Stimulated activated CD4-positive, alpha-beta T cell treated with anti-CD3 and anti-CD28 coated beads, Interleukin-1b, Interleukin-23, amount 100 ng/mL, for 48 hours (primary cell): ENCODE measurements at places on chromosomes 5 and 9.

GRCh38 chr9:129580211-129580915, 40.5 kb downstream of the C9orf50 start:
- no peak for DNase-seq

GRCh38 chr5:61450493-61451279, 118.6 kb downstream of the ZSWIM6 start:
- no peak for DNase-seq

DNA sequence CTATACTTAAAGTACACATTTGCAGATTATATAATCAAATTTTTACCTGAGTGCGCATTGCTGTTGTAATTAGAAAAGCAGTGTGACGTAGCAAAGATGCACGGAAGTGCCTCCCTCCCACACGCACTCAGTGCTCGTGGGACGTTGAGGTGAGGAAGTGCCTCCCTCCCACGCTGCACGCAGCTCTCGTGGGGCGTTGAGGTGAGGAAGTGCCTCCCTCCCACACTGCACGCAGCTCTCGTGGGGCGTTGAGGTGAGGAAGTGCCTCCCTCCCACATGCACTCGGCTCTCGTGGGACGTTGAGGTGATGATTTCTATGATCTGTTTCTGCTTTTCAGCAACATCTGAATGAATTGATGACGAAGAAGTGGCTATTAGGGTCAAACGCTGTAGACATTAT, 21.0 kb downstream of the EXOC3 start:
- DNase-seq = peak; percentile 71

GRCh38 chr5:43602461-43603343, at the start of gene NNT:
Gene NNT, plus strand, starts transcription at chr5:43603180. Its CDS starts 6,016 bp downstream, at chr5:43609196.
- DNase-seq = peak; percentile 77

GRCh38 chr9:38371495-38371894, 21.0 kb upstream of the ALDH1B1 start:
- DNase-seq = no peak

DNA sequence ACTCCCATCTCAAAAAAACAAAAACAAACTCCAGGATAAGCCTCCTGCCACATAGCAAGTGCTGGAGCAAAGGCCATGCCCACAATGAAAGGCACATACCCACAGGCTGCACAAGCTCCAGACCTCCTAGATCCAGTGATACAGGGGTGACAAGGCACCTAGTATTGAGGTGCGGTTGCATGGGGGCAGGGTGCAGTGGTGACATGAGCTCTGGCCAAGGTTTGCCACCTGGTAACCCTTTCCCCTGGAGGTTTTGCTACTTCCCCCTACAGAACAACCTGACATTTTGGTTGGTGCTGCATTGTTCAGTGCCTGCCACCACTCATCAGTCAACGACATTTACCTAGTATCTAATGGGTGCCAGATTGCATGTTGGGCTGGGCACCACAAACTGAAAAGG, 14.5 kb downstream of the CDKN2AIPNL start:
- DNase-seq = no peak

DNA sequence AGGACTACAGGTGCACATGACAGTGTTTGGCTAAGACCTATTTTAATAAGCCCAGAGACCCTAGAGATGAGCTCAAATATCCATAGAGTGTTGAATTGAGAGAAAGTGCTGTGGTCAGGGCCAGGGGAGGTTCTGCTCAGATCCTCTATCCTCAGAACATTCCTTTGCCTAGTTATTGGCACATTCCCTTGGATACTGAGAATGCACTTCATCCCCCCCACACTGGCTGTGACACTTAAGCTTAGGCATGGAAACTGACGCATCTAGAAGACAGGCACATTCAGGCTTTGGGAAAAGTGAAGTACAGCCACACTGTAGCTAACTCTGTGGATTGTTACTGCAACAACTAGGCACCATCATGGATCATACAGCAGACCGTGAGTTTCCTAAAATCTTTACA, 27.1 kb upstream of the RASGRF2 start:
- no peak for DNase-seq

DNA sequence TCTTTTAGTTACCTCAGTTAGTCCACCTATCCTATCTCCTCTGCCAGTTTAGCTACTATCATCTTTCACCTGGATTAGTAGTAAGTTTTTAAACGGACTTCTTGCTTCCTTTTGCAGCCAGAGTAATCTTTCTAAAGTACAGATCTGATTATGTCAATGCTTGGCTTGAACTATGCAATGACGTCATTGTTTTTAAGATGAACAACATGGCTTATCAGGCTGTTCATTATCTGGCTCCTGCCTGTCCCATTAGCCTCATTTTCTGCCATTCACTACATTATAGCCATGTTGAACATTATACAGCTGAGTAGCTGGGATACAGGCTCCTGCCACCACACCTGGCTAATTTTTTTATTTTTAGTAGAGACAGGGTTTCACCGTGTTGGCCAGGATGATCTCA, 98.7 kb downstream of the RANBP17 start:
- DNase-seq = no peak

DNA sequence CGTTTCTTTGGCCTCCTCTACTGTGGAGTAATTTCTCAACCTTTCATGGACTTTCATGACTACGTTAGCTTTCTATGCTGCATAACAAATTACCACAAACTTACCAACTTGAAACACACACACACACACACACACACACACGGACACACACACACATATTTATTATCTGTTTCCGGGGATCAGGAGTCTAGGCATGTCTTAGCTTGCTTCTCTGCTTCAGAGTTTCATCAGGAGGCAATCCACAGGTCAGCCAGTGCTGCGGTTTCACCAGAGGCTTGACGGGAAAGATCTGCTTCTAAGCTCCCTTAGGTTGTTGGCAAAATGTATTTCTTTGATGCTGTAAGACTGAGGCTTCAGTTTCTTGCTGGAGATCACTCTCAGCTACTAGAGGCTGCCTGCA, 59.0 kb upstream of the C9orf72 start:
- no peak for DNase-seq

GRCh38 chr9:24127519-24127918, 301.5 kb upstream of the ELAVL2 start:
- no peak for DNase-seq

GRCh38 chr5:98514215-98514614, 259.2 kb upstream of the RGMB start:
- DNase-seq = no peak

GRCh38 chr5:79697222-79698170, 7.9 kb downstream of the CMYA5 start:
- DNase-seq = no peak

DNA sequence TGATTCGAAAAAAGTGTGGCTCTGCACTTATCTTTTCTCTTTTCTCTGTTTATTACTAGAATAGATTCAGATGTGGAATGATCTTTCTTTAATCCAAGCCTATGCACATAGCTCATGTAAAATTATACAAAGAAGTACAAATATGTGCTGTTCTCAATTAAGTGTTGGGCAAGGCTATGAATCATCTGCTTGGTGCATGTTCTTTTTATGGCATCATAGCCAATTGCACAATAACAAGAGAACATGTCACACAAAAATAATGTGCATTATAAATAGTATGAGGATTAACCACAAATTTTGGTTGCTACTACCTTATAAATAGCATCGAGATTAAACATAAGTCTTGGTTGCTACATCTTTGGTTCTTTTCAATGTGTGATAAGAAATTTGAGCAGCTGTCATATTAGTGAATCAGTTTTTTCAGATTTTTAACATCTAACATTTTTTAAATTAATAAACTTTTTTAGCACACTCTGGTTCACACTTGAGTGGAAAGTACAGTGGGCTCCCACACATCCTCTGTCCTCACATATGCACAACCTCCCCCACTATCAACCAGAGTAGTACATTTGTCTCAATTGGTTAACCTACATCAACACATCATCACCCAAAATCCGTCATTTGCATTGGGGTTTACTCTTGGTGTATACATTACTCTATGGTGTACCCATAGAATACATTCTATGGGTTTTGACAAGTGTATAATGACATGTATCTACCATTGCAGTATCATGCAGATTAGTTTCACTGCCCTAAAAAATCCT, 6.8 kb upstream of the RECK start:
- DNase-seq = no peak

DNA sequence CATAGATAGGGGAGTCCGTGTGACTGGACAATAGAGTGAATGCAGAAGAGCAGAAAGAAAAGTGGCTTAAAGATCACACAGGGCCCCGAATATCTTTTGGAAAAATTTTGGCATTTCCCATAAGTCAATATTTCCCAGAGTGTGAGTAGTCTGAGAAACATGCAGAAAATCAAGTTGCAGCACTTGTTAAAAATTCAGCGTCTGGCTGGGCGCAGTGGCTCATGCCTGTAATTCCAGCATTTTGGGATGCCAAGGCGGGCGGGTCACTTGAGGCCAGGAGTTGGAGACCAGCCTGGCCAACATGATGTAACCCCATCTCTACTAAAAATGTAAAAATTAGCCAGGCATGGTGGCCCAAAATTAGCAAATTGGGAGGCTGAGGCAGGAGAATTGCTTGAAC, 227.0 kb downstream of the DRD1 start:
- DNase-seq = no peak

GRCh38 chr5:119302916-119303897, 52.6 kb upstream of the TNFAIP8 start:
- no peak for DNase-seq

DNA sequence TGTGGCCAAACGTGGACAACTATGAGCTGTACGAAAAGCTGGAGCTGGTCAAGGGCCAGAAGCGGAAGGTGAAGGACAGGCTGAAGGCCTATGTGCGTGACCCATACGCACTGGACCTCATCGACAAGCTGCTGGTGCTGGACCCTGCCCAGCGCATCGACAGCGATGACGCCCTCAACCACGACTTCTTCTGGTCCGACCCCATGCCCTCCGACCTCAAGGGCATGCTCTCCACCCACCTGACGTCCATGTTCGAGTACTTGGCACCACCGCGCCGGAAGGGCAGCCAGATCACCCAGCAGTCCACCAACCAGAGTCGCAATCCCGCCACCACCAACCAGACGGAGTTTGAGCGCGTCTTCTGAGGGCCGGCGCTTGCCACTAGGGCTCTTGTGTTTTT, 3.3 kb downstream of the CDK9 start:
- no peak for DNase-seq

DNA sequence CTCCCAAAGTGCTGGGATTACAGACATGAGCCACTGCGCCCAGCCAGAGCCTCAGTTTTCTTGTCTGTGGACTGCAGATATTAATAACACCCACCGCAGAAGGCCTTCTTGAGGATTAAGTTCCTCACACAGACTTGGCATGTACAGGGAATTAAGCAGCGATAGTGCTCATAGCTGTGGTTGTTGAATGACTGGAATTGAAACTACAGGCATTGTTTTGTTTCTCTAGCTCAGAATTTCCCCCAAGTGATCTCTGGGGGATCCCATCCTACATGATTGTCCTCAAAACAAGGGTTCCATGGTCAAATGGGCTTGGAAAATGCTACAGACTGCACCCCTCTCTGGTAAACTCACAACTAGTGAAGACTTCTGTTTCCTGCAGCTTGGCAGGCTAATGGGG, 44.2 kb upstream of the TDRD7 start:
- no peak for DNase-seq

- no peak for DNase-seq
Measured at GRCh38 chr5:110625376-110625999, 101.0 kb downstream of the TMEM232 start.

GRCh38 chr5:97888439-97888838, 705.4 kb upstream of the RIOK2 start:
- DNase-seq = no peak

DNA sequence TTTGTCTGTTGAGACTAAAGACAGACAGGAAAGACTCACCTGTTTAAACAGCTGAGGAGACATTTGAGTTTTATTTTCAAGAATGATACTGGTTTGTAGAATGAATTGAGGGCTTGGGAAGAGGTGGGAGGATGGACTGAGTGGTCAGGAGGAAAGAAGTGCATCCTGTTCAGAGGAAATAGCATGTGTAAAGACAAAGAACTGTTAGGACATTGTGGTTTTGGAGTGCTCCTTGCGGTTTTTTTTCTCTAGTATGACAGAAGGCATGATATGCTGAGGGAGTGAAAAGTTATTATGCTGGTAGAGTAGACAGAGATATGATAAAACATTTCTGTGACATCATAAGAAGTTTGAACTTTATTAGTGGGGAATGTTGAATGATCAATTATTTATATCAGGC, 270.7 kb upstream of the ELAVL2 start:
- DNase-seq = no peak

GRCh38 chr5:174421408-174421805, 303.0 kb upstream of the MSX2 start:
- no peak for DNase-seq

- no peak for DNase-seq
Measured at GRCh38 chr5:150777685-150778084, 872 bp upstream of the SMIM3 start.

- no peak for DNase-seq
Measured at GRCh38 chr5:143527808-143528207, 124.3 kb upstream of the NR3C1 start.

- no peak for DNase-seq
Measured at GRCh38 chr5:62354028-62354874, 48.2 kb downstream of the KIF2A start.

DNA sequence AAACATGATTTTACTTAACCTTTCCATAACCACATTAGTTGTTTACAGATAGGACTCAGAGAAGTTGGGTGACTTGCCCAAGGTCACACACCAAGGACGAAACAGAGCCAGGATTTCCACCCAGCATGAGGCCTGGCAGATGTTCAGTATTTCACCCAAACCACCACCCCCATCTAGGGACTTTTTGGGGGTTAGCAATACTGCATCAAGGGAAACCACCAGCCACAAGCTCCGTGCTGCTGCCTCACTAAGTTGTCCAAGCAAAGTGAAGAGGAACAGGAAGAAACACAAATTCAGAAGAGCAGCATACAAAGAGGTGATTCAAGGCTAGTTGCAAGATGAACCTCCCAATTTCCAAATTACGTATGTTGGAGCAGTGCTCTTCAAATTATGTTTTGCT, 219.6 kb upstream of the RORB start:
- DNase-seq = peak; percentile 12

- DNase-seq = no peak
Measured at GRCh38 chr9:124257844-124258606, at the start of gene NEK6. Gene NEK6, plus strand, starts transcription at chr9:124257949. Its CDS starts 44,016 bp downstream, at chr9:124301965.

DNA sequence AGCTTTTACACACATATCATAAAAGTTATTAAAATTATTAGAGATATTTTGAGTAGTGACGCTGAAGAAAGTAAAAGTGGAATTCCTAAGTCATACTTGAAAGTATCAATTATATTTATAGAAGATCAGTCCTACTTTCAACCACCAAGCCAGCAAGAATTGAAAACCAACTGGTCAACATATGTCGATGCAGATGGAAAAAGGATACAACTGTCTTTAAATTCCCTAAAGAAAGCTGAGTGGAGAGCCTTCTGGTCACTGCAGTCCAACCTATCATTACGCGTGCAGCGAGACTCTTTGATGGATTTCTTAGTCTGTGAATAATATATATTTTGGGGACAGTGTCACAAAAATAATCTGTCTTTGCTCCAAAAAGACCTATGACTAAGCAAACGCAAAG, 15.3 kb downstream of the MEF2C start:
- DNase-seq = no peak

GRCh38 chr5:17434982-17435381, 63.0 kb upstream of the TAF11L2 start:
- DNase-seq = no peak
